Naive thymus-derived CD4-positive, alpha-beta T cell (primary cell): ENCODE measurements at places on chromosomes 5 and 9. TPM values are rescaled to one million over a fixed set of nuclear protein-coding genes. Genes with fewer than 3 reads are reported as not detected.

The DND1 gene
- polyA plus RNA-seq: 0.15 TPM

The DNAI1 gene
- polyA plus RNA-seq: not detected

GRCh38 chr9:73761905-73762304, 610.2 kb downstream of the ANXA1 start:
- H3K36me3 ChIP-seq: no peaks in the 10 kb centered on the region
- no peaks in the 10 kb centered on the region for H3K4me1 ChIP-seq
- no peak overlapping the region for H3K4me3 ChIP-seq
- DNase-seq: no peak
- H3K27ac ChIP-seq: no peak overlapping the region
- no peaks in the 10 kb centered on the region for H3K27me3 ChIP-seq

DNA sequence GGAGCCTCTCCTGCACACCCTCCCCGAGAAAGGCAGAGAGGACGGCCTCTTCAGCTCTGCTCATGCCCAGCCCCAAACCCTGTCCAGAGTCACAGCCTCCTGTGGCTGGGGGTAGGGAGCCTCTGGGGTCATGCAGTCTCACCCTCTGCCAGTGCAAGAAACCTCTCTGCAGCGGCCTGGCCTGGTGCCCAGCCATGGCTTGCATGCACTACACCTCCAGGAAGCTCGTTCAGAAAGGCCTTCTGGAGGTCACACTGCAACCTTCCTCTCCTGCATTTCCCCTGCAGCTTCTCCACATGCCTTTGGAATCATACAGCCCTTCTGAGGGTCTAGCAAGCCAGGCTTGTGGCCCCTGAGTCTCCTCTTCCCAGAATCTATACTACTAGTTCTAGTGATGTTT, 17.9 kb downstream of the CSF1R start:
- no peaks in the 10 kb centered on the region for H3K27me3 ChIP-seq
- H3K4me1 ChIP-seq: no peaks in the 10 kb centered on the region
- no peak for DNase-seq

DNA sequence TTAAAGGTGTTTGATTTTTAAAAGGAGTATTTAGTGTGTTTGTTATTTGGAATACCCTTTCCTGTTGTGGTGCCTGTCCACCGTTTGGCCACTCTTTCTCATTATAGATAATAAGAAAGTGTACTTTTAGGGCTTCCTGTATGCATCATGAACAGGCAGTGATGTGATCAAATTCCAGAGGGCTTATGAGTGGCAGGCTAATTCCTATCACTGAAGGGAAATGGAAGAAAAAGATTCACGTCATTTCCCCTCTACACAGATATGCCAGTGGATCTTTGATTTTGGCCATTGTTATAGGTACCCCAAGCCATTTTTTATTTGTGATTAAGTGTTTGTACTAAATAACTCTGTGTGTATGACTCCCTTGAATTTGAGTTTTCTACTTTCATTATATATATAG, 37.1 kb downstream of the RPS6 start:
- H3K27ac ChIP-seq: no peak overlapping the region
- peaks cover 8% of the 10 kb centered on the region for H3K36me3 ChIP-seq

GRCh38 chr5:172523146-172523745, 68.9 kb upstream of the SH3PXD2B start:
- H3K36me3 ChIP-seq: no peaks in the 10 kb centered on the region
- no peak for DNase-seq
- H3K27ac ChIP-seq: no peak overlapping the region
- H3K4me1 ChIP-seq: no peaks in the 10 kb centered on the region
- H3K27me3 ChIP-seq: no peaks in the 10 kb centered on the region
- H3K4me3 ChIP-seq: no peak overlapping the region

DNA sequence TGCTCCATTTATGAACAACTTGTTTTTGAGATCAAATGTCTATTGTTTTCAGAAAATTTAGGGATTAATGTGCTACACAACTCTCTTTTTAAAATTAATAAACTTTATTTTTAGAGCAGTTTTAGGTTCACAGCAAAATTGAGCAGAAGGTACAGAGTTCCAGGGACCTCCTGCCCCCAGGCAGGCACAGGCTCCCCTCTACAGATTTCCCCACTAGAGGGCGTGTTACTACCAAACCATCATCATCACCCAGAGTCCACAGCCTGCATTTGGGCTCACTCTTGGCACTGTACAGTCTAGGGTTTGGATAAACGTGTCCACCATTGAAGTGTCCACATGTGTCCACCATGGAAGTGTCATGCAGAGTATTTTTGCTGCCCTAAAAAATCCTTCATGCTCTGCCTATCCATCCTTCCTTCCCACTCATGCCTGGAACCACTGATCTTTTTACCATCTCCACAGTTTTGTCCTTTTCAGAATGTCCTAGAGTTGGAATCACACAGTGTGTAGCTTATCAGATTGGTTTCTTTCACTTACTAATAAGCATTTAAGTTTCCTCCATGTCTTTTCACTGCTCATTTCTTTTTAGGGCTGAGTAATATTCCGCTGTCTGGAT, 61.7 kb downstream of the MRPL36 start:
- peak; percentile 41 for DNase-seq

GRCh38 chr5:151692312-151692711, 5.6 kb upstream of the SPARC start:
- H3K4me1 ChIP-seq: no peaks in the 10 kb centered on the region
- H3K36me3 ChIP-seq: no peaks in the 10 kb centered on the region
- H3K4me3 ChIP-seq: no peak overlapping the region
- no peaks in the 10 kb centered on the region for H3K27me3 ChIP-seq
